Adrenal gland (tissue), 19 donors: ENCODE measurements at places on chromosomes 3 and 15. TPM values are rescaled to one million over a fixed set of nuclear protein-coding genes. Genes with fewer than 3 reads are reported as not detected.

DNA sequence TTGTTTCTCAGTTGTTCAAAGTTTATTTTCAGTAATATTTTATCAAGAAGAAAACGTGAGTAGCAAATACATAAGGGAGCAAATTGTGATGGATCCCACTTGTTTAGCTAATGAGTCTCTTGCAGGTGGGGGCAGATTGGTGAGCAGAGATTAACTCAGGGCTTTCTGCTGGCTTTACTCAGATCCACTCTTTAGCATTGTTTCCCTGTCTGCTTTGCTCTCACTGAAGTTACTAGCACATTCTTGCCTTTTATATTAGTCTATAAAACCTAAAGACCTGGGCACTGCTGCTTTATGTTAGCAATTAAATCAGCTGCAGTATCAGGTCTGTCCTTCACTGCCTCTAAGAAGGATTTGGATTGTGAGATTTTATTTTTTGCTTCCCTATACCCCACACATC lies 71.5 kb downstream of the STAC start:
- no peak for DNase-seq

The ERICH6 gene
- 0.47 TPM for total RNA-seq

- DNase-seq = no peak
Measured at GRCh38 chr3:55162031-55162795, 234.4 kb upstream of the LRTM1 start.

DNA sequence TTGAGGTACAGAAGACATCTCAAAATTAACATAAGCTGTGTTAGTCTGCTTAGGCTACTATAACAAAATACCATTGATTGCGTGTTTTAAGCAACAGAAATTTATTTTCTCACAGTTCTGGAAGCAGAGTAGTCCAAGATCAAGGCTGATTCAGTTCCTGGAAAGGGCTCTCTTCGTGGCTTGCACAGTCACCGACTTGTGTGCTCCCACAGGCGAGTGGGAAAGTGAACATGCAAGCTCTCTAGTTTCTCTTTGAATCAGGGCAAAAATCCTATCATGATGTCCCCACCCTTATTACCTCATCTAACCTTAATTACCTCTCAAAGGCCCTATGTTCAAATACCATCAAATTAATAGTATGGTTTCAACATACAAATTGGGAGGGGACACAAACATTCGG lies 505.9 kb downstream of the ZIC1 start:
- no peak for DNase-seq

The PPM1L gene
- total RNA-seq = 44.7 TPM

DNA sequence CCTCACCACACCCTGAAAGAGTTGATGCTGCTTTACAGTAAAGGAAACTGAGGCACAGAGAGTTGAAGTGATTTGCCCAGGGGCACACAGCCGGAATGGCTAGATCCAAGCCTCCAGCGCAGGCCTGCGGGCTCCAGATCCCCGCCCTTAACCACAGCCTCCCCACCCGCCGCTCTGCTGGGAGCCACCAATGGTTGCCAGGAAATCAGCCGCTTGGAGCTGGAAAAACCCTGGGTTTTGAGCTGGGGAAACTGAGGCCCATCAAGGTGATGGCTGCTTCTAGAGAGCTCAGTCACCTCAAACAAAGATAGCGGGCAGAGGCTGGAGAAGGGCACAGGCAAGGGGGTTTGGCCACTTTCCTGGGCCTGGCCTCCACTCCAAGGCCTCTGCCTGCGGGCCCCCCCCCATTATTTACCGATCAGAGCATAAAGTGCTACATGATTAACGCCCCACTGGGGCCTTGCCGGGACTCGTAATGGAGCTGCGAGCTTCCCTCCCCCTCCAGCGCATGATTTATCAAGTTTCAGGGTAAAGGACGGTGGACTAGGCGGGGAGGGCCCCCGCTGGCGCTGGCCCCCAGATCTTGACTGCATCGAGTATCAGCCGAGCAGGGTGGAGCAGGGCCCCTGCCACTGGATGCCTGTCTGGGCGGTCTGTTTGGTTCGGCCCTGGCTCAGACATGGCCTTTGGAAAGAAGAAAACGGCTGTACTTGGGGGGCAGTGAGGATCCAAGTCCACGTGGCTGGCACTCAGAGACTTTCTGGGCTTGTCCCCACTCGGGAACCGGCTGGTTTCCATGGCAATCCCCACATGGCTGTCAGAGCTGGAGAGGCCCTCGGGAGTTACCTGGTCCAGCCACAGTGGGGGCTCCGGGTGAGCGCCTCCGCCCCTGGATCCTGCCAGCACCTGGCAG lies 9.1 kb downstream of the PLXND1 start:
- no peak for DNase-seq

The SLC9A9 gene
- 22.4 TPM for total RNA-seq

The OSTN gene
- total RNA-seq = not detected

The HIGD2B gene
- total RNA-seq = not detected

- DNase-seq = no peak
Measured at GRCh38 chr3:197694251-197694650, 42.5 kb downstream of the RUBCN start.

GRCh38 chr3:131729643-131730017 lies 226.9 kb upstream of the MRPL3 start:
- DNase-seq = no peak

The SLC38A3 gene
- total RNA-seq = not detected

The MINAR1 gene
- 25.3 TPM for total RNA-seq

The ADCY5 gene
- total RNA-seq = 3.5 TPM

- DNase-seq = no peak
Measured at GRCh38 chr15:78429477-78429876, 8.5 kb upstream of the IREB2 start.

The NOX5 gene
- total RNA-seq = 0.06 TPM

The KBTBD12 gene
- total RNA-seq = 0.95 TPM

GRCh38 chr15:59536553-59536952 lies 75.0 kb upstream of the GCNT3 start:
- no peak for DNase-seq
